ENCODE measurements at places on chromosomes 5 and 9.
A peak's percentile ranks its signal among the peaks of the same experiment; 100 is the strongest.

- no peak for DNase-seq
Measured at GRCh38 chr9:4375424-4376200, 75.7 kb upstream of the GLIS3 start.

- DNase-seq: no peak
Measured at GRCh38 chr9:14242150-14242805, 71.7 kb downstream of the NFIB start.

- DNase-seq: peak; percentile 51
Measured at GRCh38 chr5:56588636-56589480, 226.5 kb upstream of the MAP3K1 start.

GRCh38 chr5:124783285-124783684 lies 36.8 kb upstream of the ZNF608 start:
- DNase-seq: no peak

- no peak for DNase-seq
Measured at GRCh38 chr5:14906628-14907027, 35.0 kb upstream of the ANKH start.

DNA sequence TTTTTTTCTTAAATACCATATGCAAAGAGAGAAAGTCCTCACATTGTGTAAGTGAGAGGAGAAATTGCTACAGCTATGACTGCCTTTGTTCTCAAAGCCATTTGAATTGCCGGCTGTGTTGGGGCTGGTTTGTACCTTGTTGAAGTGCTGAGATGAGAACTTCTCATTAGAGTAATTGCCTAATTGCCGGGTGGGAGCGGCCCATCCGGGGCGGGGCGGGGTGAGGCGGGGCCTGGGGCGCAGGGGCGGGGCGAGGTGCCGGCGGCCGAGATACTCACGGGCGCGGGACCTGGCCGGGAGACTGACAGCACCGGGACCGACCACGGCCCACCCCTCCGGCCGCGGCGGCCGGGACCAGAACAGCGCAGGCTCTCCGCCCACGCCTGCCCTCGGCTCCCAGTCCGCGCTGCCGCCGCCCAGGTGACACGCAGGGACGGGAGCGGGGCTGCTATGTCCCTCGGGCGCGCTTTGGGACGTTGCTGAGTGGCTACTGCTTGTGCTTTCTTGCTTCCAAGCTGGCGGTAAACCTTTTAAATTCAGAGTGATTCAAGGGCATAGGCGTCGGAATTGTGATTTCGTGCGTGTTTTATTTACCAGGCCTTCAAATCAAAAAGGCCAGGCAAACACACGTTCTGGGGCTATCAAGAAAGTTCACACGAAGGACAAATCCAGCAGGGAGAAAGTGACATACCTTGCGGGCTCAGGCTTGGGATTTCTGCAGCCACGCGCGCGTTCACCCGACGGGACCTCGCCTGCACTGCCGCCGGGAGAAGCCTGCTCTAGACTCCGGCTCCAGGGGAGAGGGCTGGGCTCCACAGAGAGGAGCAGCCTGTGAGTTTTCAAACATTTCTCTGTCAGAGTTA lies 269.1 kb downstream of the FANCC start:
- peak; percentile 57 for DNase-seq

GRCh38 chr5:83199126-83199525 lies 121.8 kb downstream of the XRCC4 start:
- no peak for DNase-seq

DNA sequence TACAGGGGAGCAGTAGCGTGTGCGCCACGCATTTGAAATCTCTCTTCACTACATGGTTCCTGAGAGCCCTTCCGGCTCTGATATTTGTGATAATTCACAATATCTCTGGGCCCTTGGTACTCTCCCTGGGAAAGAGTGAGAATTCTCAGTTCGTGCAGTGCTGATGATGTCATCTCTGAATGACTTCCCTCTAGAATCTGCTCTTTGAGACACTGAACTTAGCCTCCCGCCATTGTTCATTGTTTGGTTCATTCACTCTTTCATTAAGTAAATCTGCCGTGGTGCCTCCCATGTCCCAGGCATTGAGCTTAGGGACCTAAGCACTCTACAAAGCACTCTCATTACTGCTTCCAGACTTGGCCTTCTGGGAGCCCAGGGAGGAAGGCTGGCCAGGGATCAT lies 94.0 kb downstream of the PPARGC1B start:
- DNase-seq: no peak

GRCh38 chr9:128092199-128092977 lies 24.4 kb downstream of the SLC25A25 start:
- no peak for DNase-seq

GRCh38 chr5:132770476-132771159 lies 6.4 kb downstream of the SEPTIN8 start:
- DNase-seq: no peak

- DNase-seq: peak; percentile 51
Measured at GRCh38 chr5:170393235-170393634, 4.1 kb upstream of the KCNMB1 start.

DNA sequence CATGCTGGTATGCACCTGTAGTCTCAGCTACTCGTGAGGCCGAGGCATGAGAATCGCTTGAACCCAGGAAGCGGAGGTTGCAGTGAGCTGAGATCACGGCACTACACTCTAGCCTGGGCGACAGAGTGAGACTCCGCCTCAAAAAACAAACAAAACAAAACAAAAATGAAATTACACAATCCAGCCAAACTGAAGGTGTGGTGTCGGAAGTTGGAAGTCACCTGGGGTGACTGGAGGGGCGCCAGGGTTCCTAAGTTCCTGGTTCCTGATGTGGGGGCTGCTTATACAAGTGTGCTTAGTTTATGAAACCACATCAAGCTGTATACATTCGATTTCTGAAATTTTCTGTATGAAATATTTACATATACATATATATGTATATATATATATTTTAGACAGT lies 3.7 kb upstream of the DOLPP1 start:
- DNase-seq: no peak

GRCh38 chr5:53512539-53512938 lies 32.1 kb downstream of the FST start:
- no peak for DNase-seq

- DNase-seq: no peak
Measured at GRCh38 chr5:172793577-172794488, 22.8 kb upstream of the DUSP1 start.

GRCh38 chr9:113682297-113682771 lies 193.8 kb upstream of the ZNF618 start:
- peak; percentile 52 for DNase-seq

DNA sequence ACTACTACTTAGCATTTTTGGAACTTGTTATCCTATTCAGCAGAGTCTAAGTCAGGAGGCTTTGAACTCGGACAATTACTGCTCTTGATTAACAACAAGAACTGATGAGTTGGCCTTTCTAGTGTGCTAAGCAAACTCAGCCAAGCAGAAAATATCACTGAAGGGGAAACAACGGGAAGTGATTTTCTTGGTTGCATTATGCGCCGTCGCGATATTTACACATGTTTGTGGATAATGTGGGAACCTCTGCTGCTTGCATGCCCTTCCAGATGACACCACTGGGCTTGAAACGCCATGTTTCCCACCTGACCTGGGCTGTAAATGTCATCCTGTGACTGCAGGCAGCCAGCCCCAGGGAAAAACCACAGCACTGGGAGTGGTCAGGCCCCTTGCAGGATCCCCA lies 205.5 kb downstream of the PAX5 start:
- no peak for DNase-seq

DNA sequence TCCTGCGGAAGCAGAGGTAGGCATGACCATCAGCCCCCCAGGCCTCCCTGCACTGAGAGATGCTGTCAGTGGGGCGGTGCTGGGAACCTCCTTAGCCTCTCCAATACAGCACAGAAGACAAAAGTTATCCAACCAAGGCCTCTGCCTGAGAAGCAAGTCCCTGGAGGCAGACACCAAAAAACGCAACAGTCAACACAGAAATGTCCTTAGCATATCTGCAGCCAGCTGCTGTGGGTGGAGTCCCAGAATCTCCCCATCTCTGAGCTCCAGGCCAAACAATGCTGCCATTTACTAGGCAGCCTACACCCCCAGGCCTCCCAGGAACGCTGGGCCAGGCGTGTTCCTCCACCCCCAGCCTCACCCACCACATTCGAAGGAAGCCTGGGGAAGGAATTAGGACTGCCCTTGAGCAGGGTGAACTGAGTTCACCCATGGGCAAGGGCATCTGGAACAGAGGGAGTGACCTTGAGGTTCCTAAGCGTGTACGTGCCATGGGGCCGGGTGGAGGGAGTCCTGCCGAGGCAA lies 43.7 kb downstream of the STK10 start:
- no peak for DNase-seq

DNA sequence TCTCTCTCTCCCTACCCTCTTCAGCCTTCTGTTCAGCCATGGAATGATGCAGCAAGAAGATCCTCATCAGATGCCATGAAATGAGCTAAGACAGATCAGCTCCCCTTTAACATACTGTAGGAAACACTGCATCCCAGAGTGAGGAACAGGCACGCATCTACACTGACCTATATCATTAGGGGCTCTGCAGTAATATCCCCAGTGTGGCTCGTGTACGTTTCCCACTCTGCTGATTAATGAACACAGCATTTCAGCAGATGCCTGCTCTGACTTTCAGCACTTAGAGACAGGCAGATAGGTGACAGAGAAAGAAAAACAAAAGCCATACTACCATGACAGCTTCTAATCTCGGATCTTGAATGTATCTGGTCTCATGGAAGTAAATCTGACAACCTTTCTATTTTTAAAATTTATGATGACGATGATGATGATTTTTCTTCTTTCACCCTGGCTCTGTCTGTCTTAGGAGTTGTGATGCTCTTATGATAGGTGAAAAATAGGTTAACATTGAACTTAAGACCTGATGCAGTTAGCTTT lies 750.3 kb downstream of the CDH12 start:
- DNase-seq: no peak

GRCh38 chr5:98605426-98605825 lies 168.0 kb upstream of the RGMB start:
- DNase-seq: no peak

GRCh38 chr9:99282406-99282805 lies 60.3 kb downstream of the SEC61B start:
- DNase-seq: no peak

GRCh38 chr5:116382032-116382873 lies 192.4 kb downstream of the SEMA6A start:
- no peak for DNase-seq

GRCh38 chr5:168820874-168821273 lies 241.7 kb upstream of the PANK3 start:
- no peak for DNase-seq

DNA sequence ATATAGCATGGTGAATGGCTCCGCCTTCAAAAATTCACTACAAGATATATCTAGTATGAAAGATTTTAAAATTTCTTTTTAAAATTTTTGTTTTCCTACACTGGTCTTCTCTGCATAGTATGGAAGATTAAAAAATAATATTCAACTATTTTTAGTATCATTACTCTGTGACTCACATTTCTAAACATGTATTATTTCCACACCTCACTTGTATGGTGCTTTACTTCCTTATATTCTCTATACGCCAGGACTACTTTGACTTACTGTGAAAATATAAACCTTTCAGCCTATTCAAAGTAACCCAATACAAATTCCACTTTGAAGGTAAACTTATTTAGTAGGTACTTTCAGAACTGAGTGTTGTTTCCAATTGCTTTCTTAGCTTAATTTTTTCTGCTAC lies 26.8 kb upstream of the TXNDC8 start:
- DNase-seq: no peak

DNA sequence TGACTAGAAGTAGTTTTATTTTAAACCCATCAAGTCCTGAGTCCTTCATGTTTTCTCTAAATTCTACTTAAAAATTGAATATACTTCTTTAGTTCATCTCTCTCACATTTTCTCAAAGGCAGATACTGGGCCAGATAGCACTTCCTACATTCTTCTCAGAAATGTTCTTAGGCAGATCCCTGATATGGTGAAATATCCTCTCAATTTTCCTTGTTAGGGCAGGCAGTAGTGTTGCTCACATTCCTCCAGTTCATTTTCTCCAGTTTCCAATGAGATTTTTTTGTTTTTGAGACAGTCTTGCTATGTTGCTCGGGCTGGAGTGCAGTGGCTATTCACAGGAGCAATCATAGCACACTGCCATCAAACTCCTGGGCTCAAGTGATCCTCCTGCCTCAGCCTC lies 5.7 kb downstream of the GCNT1 start:
- DNase-seq: no peak

GRCh38 chr5:79636981-79637733 lies 24.9 kb downstream of the TENT2 start:
- no peak for DNase-seq

DNA sequence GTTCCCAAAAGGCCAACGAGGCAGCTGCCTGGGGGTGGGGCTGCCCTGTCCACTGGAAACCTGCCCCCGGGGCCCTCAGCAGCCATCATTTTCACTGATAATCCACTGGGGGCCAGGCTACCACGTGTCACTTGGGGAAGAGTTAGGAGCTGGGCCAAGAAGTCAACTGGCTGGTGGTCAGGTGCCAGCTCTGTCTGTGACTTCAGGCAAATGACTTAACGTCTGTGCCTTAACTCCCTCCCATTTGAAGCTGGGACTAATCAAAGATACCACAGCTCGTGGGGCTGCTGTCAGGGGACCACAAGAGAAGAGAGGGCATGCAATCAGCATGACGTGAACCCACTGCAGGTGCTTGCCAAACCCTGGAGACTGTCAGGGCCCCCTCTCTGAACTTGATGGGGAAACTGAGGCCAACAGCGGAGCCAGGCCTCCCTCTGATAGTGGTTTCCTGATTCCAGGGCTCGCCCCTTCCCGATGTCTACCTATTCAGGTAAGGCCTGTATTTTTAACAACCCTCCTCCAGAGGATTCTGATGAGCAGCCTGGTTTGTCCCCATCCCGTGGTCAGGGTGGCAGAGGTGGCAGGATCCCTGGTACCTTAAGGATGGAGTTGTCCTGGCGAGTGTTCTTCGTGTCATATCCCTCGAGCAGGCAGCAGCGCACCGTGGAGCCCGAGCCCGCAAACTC lies 12.3 kb upstream of the DPM2 start:
- DNase-seq: no peak

- peak; percentile 41 for DNase-seq
Measured at GRCh38 chr5:5025774-5026408, 114.2 kb upstream of the ADAMTS16 start.

DNA sequence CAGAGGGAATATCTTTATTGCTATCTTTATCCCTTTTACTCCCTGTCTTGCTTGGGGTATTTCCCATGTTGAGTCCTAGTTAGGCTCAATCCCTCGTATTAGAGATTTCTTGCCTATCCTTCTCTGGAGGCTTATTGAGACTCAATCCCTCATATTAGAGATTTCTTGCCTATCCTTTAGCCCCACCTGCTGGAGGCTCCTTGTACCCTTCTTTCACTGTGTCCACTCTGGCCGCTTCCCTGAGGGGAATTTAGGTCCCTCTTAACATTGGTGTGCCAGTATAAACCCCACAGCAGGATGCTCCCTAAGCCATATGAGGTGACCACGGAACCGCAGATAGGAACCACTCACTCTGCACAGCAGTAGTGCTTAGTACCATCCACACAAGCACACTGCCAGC lies 110.7 kb upstream of the MAMDC2 start:
- peak; percentile 4 for DNase-seq

DNA sequence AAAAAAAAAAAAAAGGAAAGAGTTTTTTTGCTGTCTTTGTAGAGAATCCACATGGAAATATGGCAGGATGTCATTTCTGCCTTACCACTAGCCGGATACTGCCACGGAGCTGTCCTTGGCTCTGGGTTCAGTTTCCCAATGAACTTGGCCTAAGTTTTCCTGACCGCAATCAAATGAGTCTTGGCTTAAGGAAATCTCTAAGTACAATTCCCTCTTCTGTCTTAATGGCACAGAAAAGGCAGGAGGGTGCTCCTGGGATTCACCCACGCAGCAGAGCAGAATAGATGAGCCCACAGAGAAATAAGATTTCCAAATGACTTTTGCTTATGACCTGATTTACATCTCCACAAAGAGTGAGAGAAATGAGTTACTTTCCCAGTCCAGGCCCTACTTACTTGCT lies 284.0 kb upstream of the VLDLR start:
- no peak for DNase-seq

All from activated CD4-positive, alpha-beta T cell treated with anti-CD3 and anti-CD28 coated beads, Interleukin-10, Interleukin-2, amounts not matched to agents 100 ng/mL and 50 ng/mL, durations not matched to agents 16 hours and 8 hours (primary cell).